ENCODE measurements at places on chromosomes 1 and 21.

GRCh38 chr1:18996548-18997177 is 40.2 kb upstream of the IFFO2 start:
- no peak for DNase-seq

DNA sequence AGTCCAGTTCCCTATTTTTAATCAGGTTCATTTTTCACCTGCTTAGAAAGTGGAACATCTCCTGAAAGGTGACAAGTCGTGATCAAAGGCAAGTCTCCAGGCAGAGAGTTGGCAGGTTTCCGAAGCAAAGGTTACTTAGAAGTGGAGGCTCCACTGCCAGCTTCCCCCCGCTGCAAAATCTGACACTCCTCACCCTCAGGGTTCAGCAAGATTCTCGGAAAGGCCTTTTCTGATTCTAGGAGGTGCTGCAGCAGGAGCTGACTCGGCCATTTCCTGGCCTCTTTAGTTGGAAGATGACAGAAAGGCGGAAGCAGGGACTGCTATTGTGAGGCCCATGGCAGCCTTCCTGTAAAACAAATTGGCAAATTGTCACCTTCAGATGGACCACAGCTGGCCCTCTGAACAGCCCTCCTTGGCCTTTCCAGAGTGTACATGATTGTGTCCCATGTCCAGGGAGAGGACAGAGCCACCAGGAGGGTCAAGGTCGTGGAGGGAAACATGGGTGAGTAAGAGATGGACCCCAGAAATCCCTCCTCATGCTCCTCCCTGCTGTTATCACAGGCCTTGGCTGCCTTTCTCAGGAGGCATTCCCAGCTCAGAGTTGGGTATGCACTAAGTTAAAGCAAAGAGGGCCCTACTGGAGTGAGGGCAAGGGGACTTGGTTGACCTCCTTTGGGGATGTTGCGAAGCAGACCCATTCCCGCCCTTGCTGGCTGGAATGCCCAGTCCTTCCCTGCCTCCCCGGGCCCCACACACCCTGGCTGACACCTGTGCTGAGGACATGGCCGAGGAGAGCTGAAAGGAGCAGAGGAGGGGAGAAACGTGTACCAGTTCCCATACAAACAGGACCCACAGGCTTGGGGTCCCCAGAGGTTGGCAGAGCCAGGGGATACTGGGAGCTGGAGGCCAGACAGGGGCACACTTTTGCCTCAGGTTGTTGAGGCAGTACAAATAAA is 115.5 kb upstream of the IRF2BP2 start:
- peak; percentile 43 for DNase-seq

- DNase-seq, result no peak
These were observed 40.5 kb downstream of the STPG1 start for GRCh38 chr1:24373044-24373443.

DNA sequence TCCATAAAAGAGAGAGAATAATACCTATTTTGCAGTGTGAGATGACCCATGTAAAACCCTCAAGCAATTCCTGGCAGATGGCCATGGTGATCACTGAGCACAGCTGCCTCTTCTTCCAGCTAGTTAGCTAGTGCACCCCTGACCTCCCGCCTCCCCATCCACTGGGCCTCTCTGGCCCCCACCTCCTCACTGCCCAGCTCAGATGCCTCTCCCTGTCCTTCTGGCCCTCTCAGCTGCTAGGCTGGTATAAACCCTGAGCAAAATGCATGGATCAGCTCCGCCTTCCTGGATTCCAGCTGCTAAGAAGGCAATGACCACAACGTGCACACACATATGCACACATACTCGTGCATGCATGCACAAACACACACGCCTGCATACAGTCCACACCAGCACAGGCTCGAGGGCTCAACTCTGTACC is 117.2 kb downstream of the DMRTB1 start:
- no peak for DNase-seq

GRCh38 chr1:27044613-27045151 is 32.0 kb upstream of the TENT5B start:
- DNase-seq, result peak; percentile 92

GRCh38 chr1:158055854-158056253 is 62.4 kb downstream of the KIRREL1 start:
- DNase-seq, result no peak

DNA sequence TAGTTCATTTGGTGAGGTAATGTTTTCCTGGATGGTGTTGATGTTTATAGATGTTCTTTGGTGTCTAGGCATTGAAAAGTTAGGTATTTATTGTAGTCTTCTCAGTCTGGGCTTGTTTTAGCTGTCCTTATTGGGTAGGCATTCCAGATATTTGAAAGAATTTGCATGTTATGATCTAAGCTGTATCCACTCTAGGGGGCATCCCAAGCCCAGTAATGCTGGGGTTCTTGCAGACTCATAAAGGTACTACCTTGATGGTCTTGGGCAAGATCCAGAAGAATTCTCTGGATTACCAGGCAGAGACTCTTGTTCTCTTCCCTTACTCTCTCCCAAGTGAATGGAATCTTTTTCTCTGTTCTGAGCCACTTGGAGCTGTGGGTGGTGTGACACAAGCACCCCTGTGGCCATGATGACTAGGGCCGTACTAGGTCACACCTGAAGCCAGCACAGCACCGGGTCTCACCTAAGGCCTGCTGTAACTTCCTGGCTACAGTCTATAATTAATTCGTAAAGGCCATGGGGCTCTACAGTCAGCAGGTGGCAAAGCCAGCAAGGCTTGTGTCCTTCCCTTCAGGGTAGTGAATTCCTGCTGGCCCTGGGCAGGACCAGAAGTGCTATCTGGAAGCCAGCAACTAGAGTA is 74.8 kb upstream of the PDE4B start:
- DNase-seq, result no peak

DNA sequence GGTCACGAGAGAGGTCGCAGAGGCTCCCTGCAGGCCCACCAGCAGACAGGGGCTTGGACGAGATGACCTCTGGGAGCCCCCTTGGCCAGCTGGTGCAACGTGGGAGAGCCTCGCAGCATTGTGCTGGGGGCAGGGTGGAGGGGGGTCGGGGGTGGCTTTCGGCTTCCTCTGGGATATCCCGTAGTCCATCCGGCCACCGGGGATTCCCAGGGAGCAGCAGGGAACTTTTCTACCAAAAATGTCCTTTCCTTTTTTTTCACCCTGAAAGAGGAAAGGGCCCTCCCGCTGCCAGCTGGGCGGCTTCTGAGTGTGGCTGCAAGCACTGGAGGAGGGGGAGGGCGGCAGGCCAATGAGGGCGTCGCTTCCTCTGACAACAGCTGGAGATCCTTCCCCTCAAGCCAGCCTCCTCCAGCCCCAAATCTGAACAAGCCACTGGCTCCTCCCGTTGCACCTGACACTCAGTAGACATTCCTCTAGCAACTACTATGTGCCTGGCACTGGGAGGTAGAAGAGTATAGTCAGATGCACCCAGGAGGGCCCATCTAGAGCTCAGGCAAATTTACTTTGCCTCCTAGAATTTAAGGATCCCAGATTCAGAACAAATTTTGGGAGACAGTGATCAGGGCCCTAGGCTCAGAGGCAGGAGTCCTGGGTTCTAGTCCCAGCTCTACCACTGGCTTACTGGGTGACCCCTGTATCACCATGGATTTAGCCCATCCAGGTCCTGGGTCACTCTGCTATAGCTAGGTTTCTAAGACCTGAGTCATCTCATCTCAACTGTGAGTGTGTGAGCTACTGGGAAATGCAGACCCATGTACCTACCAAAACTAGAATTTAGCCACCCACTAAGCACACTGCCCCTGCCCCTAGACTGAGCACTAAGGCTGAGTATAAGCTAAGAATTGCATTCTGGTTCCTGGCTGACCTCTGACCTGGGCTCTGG is 2.7 kb downstream of the MOB3C start:
- peak; percentile 31 for DNase-seq

- DNase-seq, result no peak
These were observed 36.0 kb downstream of the FAM177B start for GRCh38 chr1:222772996-222773379.

DNA sequence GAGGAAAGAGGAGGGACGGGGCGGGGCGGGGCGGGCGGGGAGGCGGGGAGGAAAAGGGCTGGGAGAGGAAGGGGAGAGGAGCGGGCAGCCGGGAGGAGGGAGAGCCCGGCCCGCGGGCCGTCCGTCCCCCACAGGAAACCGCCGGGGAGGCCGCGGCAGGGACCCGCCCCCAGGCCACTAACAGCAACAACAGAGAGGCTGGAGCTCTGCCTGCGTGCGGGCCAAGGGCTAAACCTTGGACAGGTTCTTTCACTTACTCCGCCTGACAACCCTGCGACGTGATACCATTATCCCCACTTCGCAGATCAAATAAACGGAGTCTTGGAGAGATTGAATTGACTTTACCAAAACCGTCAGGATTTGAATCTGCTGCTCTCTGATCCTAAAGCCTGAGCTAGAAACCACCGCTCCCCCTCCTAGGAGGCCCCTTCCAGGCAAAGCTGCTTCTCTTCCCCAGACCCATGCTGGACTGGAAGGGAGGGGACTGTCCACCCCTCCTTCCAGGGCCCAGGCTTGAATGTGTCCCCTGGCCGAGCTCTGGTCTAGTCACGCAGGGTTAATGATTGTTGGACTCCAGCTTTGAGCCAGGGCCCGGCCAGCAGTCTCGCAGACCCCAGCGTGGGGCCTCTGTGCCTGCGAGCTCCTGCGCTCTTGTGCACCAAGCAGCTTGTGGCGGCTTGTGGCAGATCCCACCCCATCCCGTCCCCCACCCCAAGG is at the start of gene EVA1B:
Gene EVA1B, minus strand, starts transcription at position 10 of the 717 bp plus-strand sequence. CDS start 608 bp downstream, outside the sequence.
- DNase-seq, result peak; percentile 42

GRCh38 chr1:160858097-160858496 is 4.6 kb downstream of the CD244 start:
- no peak for DNase-seq

GRCh38 chr21:45030682-45031570 is 43.5 kb upstream of the ADARB1 start:
- DNase-seq, result no peak

GRCh38 chr1:76950306-76950705 is 83.0 kb downstream of the ST6GALNAC5 start:
- DNase-seq, result no peak

DNA sequence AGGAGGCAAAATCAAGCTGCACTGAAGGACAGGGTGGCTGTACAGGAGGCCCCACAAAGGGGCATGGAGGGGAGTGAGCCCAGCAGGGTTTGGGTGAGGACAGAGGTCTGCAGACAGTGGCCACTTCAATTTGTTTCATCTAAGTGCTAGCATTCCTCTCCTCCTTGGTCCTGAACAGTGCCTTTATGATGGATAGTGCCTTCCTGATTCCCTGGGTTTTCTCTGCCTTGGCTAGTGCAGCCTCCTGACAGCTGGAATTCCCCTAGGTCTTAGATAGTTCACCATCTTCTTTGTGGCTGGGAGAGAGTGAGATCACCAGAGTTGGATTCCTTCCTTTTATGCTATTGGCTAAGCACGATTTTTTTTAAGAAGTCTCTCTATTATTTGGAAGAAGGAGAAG is 3.8 kb upstream of the HPCAL4 start:
- no peak for DNase-seq

- DNase-seq, result no peak
These were observed 258.1 kb downstream of the SDCCAG8 start for GRCh38 chr1:243513726-243514491.

- peak; percentile 28 for DNase-seq
These were observed 12.9 kb downstream of the PLEKHM2 start for GRCh38 chr1:15696956-15697521.

DNA sequence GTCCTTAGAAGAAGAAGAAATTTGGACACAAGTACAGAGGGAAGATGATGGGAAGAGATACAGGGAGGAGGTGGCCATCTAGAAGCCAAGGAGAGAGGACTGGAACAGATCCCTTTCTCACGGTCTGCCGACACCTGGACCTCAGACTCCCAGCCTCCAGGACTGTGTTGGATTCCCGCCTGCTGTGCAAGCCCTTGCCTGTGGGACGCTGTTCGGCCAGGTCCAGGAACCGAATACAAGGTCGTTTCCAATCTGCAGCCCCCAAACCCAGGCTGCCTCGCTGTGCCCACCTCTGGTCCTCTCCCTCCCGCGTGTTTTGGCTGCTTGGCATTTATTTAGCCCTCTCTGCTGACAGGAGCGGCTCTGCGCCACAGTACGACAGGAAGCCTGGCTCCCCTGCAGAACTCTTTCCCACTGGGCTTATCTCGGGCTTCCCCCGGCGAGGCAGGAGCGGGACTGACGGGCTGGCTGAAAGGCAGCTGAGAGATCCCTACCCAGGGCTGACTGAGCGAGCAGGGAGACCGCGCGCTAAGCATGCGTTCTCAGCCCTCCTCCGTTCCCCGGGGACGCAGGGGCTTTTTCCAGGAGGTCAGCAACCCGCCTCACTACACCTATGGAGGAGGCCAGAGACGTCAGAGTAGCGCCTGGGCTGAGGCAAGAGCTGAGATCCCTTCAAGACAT is 238.4 kb downstream of the TNR start:
- no peak for DNase-seq

GRCh38 chr1:227888404-227889046 is 59.2 kb downstream of the WNT9A start:
- no peak for DNase-seq

DNA sequence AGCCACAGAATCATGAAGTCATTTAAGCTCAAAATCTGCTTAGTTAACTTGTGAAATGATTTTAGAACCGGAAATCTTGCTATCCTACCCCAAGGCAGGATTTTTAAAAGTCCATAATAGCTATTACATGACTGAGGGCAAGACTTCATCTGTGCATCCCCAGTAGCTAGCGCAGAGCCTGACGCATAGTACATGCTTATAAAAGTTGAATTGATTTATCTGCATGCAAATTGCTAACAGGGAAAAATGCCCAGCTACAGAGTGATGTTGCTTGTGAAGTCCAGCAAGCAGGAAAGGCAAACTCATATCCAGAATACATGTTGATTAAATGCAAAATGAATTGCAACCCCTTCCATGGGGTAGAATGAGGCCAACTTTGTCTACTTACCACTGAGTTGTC is 8.1 kb upstream of the MAP1LC3C start:
- no peak for DNase-seq

- DNase-seq, result no peak
These were observed 1386.8 kb upstream of the ADGRL2 start for GRCh38 chr1:80413969-80414368.

- DNase-seq, result peak; percentile 69
These were observed at the start of gene HES4 for GRCh38 chr1:999725-1000356. Gene HES4, minus strand, starts transcription at chr1:1000097. Its CDS starts 124 bp downstream, at chr1:999973.

DNA sequence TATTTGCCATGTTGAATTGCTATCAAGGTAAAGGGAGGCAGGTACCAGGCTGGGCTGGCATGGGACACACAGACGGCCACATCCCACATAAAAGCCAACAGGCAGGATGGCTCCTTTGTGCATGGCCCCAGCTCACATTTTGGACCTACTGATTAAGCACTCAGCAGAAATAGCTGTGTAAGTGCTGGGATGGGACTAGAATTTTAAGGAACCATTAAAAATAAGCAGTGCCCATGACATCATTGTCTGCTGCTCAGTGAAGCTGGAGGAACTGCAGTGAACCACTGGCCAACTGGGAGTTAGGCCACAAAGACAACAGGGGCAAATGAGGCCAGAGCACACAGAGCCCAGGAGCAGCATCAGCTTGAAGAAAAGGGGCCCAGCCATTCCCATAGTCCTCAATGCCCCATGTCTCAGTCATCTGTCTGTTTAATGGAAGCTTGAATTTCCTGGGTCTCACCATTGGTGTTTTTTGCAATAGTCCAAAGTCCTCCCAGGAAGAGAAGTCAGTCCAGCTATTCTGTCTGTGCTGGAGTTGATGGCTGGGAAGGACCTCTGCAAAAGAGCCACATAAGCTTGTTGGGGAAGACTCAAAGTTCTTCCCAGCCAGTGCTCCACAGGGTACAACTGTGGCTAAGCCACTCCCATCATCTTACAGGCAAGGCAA is 45.3 kb upstream of the TNR start:
- no peak for DNase-seq

Measured in stimulated activated CD4-positive, alpha-beta T cell treated with anti-CD3 and anti-CD28 coated beads, Interleukin-4, amount 100 ng/mL, for 1 hour (primary cell).